ENCODE measurements at places on chromosomes 7 and 10.
A peak's percentile ranks its signal among the peaks of the same experiment; 100 is the strongest.

- no peak for DNase-seq
These were observed 142.6 kb upstream of the RHEB start for GRCh38 chr7:151662251-151662826.

DNA sequence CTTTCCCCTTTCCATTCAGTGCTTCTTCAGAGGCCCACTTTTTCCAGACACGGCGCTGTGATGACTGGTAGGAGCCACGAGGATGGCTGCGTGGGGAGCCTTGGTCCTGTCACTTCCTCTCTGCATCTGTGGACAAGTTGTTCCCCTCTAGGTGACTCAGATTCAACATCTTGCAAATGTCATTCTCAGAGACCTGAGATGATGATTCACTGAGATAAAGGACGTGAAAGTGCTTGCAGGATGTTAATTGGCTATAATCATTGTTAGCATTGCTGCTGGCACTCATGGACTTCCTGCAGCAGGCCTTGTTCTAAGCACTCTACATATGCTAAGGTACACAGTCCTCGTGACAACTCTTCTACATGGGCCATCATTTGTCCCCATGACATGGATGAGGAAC lies 489.8 kb upstream of the ZMIZ1 start:
- DNase-seq: no peak

DNA sequence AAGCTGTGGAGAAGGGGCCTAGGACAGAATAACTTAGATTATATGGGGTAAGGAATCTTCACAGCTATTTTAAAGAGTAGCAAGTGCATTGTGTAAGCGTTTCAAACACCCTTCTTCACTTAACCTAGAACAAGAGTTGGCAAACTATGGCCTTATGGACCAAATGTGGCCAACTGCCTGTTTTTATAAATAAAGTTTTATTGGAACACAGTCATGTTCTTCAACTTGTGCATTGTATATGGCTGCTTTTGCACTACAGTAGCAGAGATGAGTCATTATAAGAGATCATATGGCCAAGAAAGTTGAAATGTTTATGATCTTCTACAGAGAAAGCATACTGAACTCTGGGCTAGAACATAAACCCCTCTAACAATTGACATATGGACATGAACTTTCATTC lies 187.8 kb downstream of the ETV1 start:
- DNase-seq: no peak

- DNase-seq: peak; percentile 86
These were observed 7.5 kb downstream of the AGK start for GRCh38 chr7:141558544-141559183.

GRCh38 chr10:82492647-82493046 lies 617.7 kb downstream of the NRG3 start:
- DNase-seq: no peak

DNA sequence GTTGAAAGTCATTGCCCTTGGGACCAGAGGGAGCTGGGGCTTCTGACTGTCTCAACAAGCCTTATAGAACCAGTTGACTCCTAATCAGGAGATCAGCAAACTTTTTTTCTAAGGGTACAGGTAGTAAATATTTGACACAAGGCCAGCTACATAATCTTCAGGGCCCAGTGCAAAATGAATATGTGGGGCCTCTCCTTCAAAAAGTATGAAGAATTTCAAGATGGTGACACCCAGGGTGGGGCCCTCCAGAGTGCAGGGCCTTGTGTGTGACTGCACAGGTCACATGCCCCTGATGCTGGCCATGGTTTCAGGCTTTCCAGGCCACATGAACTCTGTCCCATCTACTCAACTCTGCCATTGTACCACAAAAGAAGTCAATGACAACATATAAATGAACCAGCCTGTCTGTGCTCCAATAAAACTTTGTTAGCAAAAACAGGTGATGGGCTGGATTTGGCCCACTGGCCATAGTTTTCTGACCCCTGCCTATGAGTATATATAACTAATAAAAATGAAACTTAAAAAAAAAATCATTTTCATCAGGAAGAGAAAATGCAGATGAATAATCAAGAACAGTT lies 6.1 kb downstream of the MMRN2 start:
- DNase-seq: no peak

- no peak for DNase-seq
These were observed 26.6 kb upstream of the R3HCC1L start for GRCh38 chr10:98107644-98108430.

DNA sequence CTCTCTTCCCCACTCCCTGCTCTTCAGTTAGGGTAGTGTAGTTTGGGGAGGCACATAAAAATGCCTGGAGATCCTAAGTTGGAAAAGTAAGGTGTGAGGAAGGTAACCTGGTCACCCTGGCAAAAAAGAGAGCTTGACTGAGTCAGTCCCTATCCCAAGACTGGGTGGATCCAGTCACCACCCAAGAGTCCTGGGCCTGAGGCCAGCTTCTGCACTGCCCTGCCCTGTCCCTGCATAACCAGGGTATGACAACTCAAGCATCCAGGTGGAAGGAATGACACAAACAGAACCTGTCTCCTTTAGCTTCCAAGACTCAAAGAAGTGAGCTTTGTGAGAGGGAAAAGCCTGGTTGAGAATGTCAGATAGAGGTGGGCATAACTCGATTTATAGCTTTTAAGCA lies 26.9 kb upstream of the SORBS1 start:
- DNase-seq: no peak

DNA sequence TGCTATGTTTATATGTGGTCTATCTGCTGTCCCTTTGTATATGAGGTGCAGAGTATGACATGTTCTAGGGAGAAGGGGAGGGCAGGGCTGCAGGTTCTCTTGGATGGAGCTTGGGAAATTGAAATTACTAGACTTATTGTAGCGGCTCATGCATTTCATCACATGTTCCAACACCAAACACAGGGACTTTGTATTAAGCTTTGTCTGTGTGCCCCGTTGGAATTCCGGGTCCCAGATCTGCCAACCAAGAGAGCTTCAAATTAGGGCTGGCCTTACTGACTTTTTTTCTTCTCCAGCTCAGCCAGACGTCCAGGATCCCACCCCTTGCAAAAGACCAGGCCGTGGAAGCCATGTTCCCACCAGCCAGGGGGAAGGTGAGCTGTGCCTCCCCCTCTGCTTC lies 3.4 kb downstream of the ZNF789 start:
- DNase-seq: no peak

DNA sequence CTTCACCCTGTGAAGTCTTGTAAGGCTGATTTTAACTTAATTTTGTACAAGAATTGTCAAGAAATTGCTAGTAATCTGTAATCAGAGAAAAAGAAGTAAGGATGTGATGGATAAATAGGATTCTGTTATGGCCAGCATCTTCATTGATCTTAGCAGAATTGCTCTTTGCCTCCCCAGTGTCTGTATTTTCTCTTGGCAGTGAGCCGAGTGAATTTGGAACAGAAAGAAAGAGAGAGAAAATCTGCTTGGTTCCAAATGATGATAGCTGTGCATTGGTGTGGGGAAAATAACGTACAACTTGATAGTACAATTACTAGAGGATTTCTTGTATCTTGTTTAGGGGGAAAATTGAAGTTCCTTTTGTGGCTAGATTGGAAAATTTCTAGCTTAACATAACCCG lies 34.6 kb downstream of the VTI1A start:
- no peak for DNase-seq

- DNase-seq: no peak
These were observed 93.0 kb downstream of the ARHGAP22 start for GRCh38 chr10:48511875-48512231.

DNA sequence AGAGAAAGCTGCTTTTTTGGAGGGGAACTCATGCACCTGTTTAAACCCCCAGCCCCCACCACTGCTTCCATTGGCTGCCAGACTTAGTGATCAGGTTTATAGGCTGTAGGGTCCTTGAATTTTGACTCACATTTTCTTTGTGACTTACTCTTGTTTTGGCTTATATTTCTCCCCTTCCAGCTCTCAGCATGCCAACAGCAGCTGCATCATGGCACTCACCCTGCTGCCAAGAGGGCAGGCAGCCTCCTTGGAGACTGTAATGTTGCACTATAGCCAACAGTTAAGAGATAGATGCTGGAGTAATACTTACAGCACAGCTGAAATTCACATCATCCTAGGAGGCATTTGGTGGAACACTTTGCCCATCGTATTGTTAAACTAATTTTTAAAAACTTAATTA lies 98.0 kb upstream of the GLCCI1 start:
- DNase-seq: no peak

DNA sequence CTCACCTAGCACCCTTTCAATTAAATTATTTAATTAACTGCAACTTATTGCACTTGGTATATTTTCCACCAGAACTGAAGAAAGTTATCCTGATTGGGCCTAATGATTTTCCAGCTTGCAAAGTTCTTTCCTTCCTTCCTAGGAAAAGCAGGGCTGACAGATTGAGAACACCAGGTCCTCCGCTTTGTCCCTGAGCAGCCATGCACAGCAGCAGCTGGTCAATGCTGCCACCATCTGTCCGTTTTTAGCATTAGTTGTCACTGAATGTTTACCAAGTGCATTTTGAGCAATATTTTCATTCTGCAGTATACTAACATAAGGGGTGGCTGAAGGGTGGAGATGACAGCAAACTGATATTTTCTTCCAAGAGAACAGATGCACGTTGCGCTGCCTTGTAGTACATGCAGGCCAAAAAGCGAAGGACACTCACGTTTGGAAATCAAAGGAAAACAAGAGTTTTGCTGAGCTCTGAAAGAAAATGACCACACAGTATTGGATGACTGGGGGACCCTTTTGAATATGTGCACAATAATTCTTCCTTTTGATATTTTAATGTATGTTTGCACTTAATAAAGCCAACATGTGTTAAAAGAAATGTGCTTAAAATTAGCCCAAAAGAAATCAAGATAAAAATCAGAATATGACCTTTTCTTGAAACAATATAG lies 248.8 kb upstream of the PTN start:
- peak; percentile 16 for DNase-seq

DNA sequence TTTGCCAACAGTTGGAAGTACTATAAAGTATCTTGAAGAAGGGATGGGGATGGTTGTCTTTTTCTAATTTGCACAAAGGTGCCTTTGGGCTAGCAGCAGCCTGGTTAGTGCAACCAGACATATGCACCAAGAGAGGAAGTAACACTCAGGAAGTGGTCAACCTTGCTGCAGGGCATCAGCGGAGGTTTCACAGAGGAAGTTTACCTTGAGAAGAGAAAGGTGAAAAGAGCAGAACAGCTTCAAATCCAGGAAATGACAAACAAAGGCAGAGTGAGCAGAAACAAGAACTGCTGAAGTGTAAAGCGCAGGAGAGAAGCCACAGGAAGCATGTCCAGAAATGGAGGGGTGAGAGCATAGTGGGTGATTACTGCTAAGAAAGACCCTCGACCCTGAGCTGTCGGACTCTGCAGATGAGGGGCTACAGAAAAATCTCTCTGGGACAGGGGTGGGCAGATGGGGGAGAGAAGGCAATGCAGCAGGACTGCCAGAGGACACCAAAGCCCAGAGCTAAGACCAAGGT lies 66.9 kb downstream of the STK17A start:
- no peak for DNase-seq
